ENCODE measurements at places on chromosomes 2 and 18.
A peak's percentile ranks its signal among the peaks of the same experiment; 100 is the strongest.

GRCh38 chr2:11667194-11667593 lies 2.8 kb downstream of the NTSR2 start:
- no peak for DNase-seq

DNA sequence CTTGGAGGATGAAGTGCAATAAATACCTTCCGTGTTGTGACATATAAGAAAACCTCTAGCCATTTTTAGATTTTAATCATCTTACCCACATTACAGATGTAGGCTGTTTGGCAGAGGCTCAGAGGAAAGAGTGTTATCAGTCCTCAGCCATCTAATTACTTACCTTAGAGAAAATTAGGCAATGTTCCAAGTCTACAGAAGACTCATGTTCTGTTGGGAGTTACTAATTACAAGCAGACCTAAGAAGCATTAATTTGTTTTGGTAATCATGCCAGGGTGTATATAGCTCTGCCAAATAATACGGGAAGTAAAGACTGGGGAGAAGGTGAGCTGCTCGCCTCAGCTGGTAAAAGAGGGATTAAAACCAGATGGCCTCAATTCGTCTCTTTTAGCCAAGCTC lies 125.8 kb upstream of the PGAP1 start:
- DNase-seq, result no peak

GRCh38 chr2:138979131-138979785 lies 199.1 kb upstream of the NXPH2 start:
- no peak for DNase-seq

DNA sequence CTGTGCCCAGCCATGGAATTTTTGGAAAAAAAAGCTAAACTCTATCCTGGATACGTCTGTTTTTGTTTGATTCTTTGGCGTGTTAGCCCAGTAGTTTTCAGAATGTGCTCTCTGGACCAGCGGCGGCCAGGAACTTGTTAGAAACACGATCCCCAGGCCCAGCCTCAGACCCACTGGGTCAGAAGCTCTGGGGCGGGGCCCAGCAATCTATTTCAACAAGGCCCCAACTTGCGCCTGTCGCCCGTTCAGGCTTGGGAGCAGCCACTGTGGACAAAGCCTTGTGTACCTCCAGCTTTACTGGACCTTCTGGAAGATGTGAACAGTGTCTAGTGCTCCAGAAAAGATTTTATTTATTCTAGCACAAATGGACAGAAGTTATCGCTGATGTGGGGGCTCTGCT lies 14.3 kb downstream of the CABLES1 start:
- DNase-seq, result no peak

DNA sequence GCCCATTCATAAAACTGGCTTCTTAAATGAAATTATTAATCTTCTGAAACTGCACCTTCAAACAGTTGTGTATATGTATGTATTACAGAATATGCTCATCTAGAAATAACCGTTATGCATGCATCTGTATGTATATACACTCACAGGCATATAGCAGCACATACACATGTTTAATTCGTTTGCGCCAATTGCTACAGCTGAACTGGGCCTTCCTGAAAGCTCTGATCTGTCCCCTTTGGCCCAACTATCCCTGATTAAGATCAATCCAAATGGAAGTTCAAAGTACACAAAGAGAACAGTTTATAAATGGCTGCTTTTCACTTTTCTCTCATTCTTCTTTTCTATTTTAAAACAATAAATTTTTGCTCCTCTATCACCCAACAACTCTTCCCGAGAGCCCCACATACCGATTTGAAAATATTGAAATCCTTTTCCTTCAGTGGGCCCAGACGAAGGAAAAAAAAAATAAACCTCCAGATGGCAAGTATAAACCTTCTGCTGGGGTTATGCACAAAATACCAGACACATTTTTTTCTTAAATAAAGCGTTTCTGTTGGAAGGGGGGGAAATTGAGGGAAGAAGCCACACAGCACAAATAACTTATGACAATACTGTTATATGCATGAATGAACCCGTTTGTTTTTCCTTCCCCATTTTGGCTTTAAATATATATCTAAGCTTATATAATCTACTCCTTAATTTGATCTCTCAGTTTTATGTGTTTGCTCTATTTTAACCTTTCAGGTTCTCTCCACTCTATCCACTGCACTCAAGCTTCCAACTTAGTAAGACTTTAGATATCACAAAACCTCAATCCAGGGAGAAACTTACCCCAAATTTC lies 267.3 kb downstream of the TCF4 start:
- DNase-seq, result peak; percentile 33

DNA sequence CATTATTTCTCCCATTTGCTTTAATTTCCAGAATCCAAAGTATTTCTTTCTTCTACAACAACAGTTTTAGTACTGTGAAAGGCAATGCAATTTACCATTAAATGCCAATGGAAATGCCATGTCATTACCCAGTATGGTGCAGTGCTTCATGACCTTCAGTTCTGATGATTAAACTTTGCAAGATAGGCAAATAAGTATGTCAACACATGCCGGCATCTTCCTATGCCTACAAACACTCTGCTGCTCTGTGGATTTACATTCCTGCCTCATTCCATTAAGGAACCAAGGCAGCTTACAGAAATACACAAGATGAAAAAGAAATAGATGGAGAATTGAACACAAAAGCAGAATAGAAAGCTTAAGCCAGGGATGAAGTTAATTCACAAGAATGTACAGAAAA lies 52.7 kb upstream of the PROKR1 start:
- DNase-seq, result no peak
